Activated naive CD4-positive, alpha-beta T cell treated with anti-CD3 and anti-CD28 coated beads, Interleukin-2, amount 50 U/mL, for 72 hours (primary cell): ENCODE measurements at places on chromosomes 3 and 15.

- DNase-seq, result no peak
Observed at GRCh38 chr3:160060409-160061027, 71.9 kb downstream of the IL12A start.

DNA sequence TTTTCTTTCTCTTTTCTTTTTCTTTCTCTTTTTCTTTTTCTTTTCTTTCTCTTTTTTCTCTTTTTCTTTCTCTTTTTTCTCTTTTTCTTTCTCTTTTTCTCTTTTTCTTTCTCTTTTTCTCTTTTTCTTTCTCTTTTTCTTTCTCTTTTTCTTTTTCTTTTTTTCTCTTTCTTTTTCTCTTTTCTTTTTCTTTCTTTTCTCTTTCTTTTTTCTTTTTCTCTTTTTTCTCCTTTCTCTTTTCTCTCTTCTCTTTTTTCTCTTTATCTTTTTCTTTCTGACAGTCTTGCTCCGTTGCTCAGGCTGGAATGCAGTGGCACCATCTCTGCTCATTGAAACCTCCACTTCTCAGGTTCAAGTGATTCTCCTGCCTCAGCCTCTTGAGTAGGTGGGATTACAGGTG, 335.7 kb downstream of the SQOR start:
- DNase-seq, result no peak

DNA sequence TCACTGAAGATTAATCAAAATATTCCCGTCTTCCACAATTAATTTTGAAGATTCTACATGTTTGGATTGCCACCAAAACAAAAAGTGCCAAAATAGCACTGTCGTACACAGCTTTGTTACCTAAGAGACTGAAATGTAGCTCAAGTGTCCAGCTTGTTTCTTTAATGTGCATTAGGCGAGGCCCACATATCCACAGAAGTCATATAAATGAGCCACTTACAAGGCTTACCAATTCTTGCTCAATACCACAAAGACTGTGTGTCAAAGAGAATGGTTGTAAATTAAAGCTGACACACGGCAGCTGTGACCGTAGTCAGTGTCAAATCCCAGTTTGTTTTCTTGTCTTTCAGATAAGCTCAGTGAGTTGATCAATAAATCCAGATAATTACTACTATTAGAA, 639.4 kb upstream of the TBL1XR1 start:
- no peak for DNase-seq

- DNase-seq, result no peak
Observed at GRCh38 chr15:70643783-70644125, 119.6 kb downstream of the UACA start.

- DNase-seq, result no peak
Observed at GRCh38 chr15:75928680-75929608, 25.3 kb downstream of the FBXO22 start.
